Nephron progenitor cell (in vitro differentiated cells): ENCODE measurements at places on chromosomes 4 and X.

DNA sequence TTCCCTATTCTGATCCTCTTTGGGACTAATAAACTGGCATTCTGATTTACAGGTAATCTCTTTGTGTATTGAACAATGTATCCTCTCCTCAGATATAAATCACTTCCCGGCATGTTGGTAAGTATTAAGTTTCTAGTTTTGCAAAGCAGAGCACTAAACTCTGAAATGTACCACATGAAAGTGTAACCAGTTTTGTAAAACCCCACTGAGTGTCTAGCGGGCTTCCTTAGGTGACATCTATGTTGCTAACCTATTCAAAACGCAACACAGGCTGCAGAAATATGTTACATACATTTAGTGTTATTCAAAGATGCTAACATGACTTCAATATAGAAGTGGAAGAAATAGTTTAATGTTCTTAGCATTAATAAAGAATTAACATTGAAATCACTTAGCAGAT, 25.2 kb downstream of the DNAJB14 start:
- no peak for DNase-seq

DNA sequence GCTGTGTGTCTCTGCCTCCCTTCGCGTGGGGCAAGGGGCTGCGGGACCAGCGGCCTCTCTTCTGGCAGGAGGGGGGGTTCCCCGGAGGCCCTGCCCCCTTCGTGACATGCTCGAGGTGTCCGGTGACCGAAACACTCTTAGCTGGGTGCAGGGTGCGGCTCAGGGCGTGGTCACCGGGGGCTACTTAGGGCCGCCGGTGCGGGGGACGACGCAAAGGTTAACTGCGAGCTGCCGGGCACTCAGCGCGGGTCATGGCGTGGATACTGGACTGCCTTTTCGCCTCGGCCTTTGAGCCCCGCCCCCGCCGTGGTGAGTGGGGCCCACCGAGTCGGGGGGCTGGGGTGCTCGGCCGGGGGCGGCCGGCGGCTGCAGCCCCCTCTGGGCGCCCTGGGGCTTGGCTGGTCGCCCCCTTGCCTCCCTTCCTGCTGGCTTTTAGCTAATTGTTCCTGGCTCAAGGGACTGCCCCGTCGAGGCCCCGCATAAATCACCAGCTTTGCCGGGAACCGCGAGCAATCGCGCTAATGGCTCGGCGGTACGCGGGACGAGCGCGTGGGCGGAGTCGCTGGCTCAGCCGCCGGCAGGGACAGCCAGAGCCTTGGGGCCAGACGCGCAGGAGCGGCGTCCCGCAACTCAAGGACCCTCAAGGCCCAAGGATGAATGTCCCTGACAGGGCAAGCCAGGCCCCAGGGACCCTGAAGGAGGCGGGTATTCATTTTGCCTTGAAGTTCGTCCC, at the start of gene ARHGAP36:
Gene ARHGAP36, plus strand, starts transcription at position 211 of the 733 bp plus-strand sequence. CDS start 23,320 bp downstream, outside the sequence.
- peak; percentile 81 for DNase-seq

GRCh38 chrX:122583551-122583950, 600.5 kb upstream of the GRIA3 start:
- no peak for DNase-seq

DNA sequence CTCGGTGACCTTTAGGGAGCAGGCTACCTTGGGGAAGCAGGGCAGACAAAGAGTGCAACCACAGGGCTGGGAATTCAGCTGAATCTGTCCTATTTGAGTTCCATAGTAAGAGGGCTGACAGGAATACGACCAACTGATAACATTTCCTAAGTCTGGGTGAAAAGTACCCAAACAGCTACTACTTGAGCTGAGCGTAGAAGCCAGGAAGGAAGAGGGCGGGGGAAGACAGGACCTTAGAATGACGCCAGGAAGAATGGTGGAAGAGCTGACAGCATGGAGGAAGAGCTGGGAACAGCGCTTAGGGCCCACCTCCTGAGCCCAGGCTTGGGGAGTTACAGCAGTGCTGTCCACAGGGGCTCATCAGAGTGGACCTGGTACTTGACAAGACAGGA, 14.4 kb downstream of the MECP2 start:
- no peak for DNase-seq

DNA sequence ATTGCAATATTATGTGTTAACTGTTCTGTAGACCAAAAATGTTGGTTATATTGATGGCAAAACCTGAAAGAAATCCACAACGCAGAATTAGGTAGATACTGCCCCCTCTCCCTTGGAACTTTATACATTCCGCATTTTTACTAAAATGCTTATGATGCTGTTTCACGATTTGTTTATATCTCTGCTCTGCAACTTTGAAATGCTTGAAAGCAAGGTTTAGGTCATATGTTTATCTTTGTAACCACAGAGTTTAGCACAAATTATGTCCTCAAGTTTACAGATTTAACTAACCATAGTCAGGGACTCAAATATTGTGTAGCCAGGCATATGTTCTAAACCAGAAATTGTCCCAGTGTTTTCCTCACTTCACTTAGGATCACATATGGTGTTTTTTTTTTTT, 66.1 kb upstream of the H2AZ1 start:
- no peak for DNase-seq

- no peak for DNase-seq
Observed at GRCh38 chr4:88697141-88697540, 488 bp downstream of the NAP1L5 start.

- no peak for DNase-seq
Observed at GRCh38 chrX:21947671-21948070, 7.2 kb downstream of the SMS start.

DNA sequence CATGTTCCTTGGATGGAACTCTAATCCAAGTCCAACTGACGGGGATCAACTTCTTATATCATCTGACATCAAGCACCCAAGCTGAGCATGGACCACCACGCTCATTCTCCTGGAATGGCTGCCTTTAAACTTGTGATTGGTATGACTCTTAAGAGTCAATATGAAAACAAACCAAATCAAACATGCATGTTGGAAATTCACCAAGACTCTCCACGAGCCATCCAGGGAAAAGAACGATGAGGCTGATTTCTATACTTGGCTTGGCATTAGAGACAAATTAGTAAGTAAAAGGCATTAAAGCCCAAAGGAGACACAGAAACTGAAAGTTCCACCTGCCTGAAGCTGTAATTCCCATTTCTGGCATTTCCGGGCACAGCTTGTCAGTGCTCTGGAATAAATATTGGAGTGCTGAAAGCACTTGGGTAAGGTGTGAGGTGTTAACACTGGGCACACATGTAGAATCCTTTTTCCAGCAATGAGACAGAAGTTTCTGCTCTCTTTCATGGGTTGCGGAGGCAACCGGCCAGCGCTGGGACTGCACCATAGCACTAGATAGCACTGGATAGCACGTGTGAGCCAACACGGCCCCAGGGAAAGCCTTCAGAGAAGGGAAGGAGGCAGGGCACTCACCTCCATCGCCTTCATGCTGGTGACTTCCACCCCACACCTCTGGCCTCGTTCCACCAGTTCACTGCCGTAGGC, 42.1 kb upstream of the CENPU start:
- no peak for DNase-seq

DNA sequence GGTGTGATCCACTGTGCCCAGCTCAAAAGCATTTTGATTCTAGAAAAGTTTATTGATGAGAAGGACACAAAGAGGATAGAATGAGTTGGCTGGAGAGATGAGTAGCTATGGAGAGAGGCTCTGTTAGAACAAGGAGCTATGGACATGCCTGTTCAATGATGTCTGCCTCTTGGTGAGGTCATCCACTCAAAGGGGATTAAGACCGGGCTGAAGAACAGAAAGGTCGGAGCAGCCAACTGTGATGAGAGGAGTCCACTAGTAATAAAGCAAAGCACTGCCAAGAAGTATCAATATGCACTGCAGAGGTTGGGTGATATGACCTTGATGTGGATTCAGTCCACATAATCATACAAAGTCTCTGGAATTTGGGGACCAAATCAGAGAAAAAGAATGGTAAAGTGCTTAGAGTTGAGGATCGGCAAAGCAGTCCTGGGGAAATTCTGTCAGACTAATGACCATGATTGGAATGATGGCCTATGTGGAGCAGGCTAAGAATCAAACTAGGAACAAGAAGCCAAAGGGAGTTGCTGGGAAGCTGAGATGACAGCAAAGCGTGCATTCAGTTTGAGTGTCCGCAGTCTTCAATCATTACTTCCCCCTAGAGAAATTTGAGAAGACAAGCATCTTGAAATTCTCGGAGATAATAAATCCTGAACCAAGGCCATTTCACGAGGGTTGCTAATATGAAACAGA, 55.7 kb upstream of the MMAA start:
- DNase-seq: no peak

DNA sequence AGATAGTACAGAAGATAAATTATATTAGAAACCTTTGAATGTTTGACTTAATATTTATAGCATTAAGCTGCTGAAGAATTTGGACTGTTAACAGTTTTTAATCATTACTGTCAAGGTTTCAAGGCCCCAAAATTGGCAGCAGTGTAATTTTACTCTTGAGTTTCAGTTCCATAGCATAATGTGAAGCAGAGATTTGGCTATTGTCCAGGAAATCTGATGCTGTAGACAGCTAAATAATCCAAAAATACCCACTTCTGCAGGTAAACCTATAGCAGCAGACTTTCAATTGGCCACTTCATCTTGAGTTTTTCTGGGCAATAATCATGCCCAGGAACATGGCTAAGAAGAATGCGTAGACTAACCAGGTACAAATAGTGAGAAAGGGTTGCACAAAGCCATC, 85.0 kb downstream of the RCHY1 start:
- no peak for DNase-seq
